SK-N-MC (cell line): ENCODE measurements at places on chromosomes 3 and 15.

DNA sequence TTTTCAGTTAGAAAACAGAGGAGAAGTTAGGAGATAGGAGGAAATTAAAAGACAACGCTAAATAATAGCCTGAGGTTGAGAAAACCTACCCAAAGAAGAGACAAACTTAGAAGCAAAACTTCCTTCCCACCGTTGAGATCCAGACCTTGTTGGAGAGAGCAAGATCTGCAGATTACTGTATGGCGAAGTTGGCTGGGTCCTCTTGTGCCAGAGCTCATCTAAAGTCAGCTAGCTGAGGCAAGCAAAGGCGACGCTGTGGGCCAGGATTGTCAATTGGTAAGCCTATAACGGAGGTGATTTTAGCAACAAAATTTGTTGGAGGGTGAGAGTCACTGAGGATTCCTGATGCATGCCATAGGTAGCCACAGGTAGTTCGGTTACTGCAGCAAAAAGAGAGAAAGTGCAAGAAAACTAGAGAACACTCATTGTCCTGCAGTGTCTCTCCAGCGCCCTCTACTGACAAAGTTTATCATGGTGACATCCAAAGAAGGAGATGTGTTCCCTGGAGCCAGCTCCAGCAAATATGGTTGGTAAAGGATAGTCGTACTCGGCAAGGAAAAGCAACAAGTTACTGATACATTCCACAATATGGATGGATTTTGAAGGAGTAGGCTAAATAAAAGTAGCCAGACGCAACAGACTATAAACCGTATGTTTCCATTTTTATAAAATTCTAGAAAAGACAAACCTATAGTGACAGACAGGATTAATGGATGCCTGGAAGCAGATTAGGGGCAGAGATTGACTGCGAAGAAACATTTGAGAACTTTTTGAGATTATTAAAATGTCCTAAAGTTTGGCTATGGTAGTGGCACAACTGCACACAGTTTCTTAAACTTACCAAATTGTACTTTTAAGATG, 9.8 kb upstream of the OR5K4 start:
- DNase-seq, result peak; percentile 24

- no peak for DNase-seq
These were observed 202.0 kb downstream of the ADAMTSL3 start for GRCh38 chr15:83855956-83856355.

GRCh38 chr3:37135561-37135960, 38.8 kb downstream of the LRRFIP2 start:
- DNase-seq, result no peak

GRCh38 chr15:81899024-81899423, 146.8 kb downstream of the MEX3B start:
- no peak for DNase-seq

GRCh38 chr3:170128259-170128976, 53.1 kb downstream of the PHC3 start:
- DNase-seq, result peak; percentile 66

DNA sequence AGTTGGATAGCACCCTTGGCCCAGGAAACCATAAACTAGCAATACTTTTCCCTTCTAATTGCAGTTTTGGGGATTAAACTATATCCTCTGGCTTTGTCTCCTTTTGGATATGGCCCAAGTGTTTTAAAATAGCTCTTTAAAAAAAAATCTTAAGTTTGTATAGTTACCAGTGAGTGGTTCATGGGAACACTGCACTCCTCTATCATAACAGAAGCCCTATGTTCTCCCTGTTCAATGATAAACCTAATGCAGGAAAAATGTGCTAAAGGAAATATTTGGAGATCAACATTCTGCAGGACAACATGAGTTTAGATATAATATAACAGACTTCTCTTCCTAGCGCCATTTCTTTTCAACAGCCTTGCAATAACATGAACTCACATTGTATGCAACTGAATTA, 13.1 kb downstream of the MRPL47 start:
- no peak for DNase-seq

GRCh38 chr3:46649436-46649835, 37.1 kb downstream of the FAM240A start:
- no peak for DNase-seq

- no peak for DNase-seq
These were observed 253.3 kb downstream of the FAM43A start for GRCh38 chr3:194938845-194939531.

- DNase-seq, result no peak
These were observed 3.1 kb downstream of the ATP10A start for GRCh38 chr15:25859838-25860645.

DNA sequence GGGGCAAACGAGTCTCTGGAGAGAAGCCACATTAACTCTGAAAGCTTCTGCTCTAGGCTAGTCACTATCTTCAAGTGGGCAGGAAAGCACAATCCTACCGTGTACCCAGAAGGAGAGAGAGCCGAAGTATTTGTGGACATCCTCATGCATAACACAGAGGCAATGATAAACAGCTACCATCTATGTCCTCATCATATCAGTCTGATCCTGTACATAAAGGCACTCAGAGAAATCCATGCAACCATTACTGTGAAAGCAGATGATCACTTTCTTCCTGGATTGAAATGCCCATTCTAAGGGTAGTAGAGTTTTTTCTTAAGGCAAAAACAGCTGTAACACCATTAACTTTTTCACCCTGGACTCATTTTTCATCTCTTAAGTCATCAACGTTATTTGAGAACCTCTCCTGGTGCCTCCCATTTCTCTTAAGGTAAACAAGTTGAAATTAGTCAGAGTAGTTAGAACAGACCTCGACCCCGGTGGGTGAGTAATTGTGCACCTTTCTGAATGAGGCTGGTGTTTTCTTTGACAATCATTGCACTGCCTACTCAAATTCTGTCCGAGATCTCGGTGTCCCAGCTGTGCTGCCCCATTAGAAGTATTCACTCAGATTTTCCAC, 327.4 kb downstream of the SHQ1 start:
- DNase-seq, result no peak

- DNase-seq, result no peak
These were observed 58.8 kb upstream of the CTXND1 start for GRCh38 chr15:80310776-80311175.

GRCh38 chr3:23221136-23221535, 18.0 kb downstream of the UBE2E2 start:
- DNase-seq, result no peak

- DNase-seq, result no peak
These were observed 96.2 kb upstream of the TRPM1 start for GRCh38 chr15:31197497-31198414.

DNA sequence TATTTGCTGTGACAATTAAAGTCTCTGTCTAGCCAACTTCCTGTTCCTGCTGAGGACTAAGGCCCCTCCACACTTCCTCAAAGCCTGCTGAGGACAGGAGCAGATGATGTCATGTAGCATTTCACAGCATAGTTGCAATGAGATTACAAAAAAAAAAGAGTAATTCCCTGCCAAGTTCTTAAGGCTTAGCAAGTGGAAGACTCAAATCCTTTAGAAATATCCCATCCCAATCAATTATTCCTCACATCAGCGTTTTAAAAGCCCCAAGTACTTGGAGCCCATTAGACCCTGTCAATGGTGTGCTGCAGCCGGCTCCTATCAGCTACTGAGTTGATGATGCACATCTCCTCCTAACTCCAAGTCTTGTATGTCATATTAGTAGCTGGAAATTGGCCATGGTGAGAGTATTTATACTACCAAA, 51.7 kb downstream of the TRANK1 start:
- DNase-seq, result peak; percentile 88

GRCh38 chr3:166714206-166714605, 665.9 kb downstream of the ZBBX start:
- DNase-seq, result no peak

- DNase-seq, result no peak
These were observed 14.7 kb downstream of the IDH2 start for GRCh38 chr15:90087454-90088154.

DNA sequence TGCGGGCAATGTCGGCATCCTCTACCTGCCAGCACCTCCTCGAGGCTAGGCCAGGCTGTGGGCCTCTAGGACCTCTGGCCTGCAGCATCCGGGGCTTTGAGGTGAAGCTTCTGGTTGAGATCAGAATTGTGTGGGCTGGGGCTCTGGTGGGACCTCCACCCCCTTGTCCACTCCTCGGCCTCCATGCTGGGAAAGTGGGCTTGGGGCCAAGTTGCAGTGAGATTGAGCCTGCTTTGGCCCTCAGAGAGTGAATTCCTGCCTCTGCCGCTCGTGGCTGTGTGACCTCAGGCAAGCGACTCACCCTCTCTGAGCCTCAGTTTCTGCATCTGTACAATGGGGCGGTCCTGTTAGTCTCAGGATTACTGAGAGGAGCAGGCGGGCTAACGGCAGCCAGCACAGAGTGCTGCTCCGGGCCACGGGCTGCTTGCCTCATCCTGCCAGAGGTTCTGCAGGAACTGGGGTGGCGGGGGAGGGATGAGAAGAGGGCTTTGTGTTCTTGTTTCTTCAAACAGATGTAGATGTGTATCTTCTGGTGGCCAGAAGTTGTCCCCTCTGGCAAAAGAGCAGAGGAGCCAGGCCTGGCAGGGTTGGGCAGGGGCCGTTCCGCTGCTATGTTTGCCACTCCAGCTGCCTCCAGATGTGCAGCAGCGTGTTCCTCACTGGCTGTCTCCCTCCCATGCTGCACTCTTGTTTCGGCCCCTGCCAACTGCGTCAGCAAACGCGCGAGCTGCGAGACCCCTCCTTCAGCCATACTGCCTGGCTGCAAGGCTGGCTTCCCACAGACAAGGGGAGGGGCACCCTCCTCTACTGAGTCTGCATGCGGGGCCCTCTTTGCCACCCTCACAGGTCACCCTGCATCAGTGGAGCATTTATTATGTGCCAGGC, 33.7 kb downstream of the FBLN2 start:
- DNase-seq, result no peak

DNA sequence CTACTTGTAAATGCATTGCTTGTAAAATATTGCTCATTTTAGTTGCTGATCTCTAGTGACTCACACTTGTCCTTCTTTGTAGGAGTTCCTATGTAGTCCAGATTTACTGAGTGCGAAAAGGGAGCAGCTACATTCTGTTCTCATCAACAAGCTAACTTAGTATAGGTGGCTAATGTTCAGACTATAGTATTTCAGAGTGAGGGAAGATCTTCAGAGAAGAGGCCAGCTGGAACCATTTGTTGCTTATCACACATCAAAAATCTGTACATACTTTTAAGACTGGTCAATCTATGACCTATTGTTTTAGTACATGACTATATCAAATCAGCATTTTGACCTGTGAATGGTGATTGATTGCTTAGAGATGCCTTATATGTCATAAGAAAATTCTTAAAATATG, 71.3 kb upstream of the THSD4 start:
- no peak for DNase-seq

- DNase-seq, result no peak
These were observed 405.5 kb downstream of the ZNF385D start for GRCh38 chr3:21345382-21345976.

GRCh38 chr3:9401986-9402385, 4.6 kb downstream of the SETD5 start:
- no peak for DNase-seq

DNA sequence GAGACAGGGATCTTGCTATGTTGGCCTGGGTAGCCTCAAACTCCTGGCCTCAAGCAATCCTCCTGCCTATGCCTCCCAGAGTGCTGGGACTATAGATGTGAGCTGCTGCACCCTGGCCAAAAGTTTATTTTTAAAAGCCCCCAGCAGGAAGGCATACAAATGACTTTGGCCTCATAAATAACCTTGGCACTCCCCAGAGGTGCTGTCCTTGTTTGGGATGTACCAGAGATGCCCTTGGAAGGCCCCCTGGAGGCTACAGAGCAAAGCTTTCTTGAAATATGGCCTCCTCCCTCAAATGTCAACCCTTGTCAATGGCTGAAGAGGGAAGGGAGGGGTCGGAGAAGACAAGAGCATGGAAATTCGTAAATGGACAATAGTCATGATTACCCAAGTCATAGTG, 14.0 kb upstream of the RTP3 start:
- no peak for DNase-seq

- peak; percentile 35 for DNase-seq
These were observed 2.7 kb upstream of the APPL1 start for GRCh38 chr3:57224856-57225255.

DNA sequence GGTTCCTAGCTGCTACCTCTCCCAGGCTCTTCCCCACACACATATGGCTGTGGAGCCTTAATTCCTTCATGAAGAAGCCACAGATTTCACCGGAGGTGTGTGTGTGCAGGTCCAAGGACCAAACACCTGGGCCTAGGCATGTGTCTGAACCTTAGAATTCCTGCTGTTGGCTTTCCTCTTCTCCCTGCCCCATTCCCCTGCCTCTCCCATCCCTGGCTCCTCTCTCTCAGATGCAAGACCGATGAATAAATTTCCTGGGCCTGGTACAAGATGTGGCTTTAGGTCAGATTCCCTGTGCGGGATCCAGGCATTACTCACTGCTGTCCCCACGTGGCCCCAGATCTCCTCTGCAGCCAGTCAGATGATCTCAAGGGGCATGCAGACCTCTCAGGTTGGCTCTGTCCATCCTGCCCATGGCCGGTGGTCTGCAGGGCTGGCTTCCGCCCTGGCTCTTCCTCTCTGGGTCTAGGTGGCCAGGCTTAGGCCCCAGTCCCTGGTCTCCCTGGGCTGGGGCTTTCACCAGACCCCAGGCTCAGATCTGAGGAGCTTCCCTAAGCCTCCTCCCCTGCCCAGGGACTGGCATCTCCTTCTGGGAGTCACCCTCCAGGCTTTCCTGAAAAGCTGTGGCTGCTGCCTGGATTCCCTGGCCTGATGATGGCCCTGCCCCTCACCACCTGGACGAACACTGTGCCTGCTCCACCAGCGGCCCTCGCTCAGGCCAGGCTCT, 20.5 kb downstream of the CCR9 start:
- DNase-seq, result no peak

GRCh38 chr15:68303134-68303533, 25.6 kb downstream of the FEM1B start:
- no peak for DNase-seq

- DNase-seq, result no peak
These were observed 67.0 kb upstream of the TNFAIP8L3 start for GRCh38 chr15:51161491-51162220.

GRCh38 chr3:151753846-151754245, 20.1 kb downstream of the AADACL2 start:
- DNase-seq, result no peak

GRCh38 chr3:127858521-127858920, 36.2 kb upstream of the MGLL start:
- DNase-seq, result no peak

GRCh38 chr15:86317384-86317740, 237.7 kb downstream of the AGBL1 start:
- DNase-seq, result no peak

- DNase-seq, result no peak
These were observed 83.5 kb upstream of the ZNF280D start for GRCh38 chr15:56816781-56817180.

DNA sequence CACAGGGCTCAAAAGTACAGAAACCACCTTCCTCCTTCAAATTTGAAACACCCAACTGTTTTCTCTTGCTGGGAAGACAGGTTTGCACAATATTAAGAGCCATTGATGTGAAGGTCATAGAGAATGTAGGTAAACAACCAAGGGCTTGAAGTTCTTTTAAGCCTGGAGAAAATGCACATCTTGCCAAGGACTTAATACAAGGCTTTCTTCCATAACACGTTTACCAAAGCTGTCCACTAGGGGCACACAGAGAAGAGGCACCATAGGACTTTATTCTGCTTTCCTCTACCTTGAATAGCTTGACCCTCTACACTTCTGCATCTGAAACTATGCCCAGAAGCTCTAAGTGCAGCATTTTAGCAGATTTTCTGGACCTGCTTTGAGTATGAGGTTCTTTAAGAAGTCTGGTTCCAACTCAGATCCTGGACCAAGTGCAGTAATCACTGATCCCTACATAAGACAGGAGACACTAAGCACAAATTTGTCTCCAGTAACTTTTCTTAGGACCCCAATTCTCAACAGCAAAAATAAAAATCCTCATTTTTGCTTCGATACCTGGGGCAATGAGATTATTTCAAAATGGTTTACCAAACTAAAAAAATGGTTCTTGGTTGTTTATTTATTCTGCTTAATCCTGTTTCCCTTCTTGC, 138.0 kb downstream of the FBN1 start:
- DNase-seq, result peak; percentile 5
